GOT3 (cell line): ENCODE measurements at places on chromosomes 7 and 10.

GRCh38 chr7:55177068-55177530 lies 158.3 kb downstream of the EGFR start:
- DNase-seq: no peak

DNA sequence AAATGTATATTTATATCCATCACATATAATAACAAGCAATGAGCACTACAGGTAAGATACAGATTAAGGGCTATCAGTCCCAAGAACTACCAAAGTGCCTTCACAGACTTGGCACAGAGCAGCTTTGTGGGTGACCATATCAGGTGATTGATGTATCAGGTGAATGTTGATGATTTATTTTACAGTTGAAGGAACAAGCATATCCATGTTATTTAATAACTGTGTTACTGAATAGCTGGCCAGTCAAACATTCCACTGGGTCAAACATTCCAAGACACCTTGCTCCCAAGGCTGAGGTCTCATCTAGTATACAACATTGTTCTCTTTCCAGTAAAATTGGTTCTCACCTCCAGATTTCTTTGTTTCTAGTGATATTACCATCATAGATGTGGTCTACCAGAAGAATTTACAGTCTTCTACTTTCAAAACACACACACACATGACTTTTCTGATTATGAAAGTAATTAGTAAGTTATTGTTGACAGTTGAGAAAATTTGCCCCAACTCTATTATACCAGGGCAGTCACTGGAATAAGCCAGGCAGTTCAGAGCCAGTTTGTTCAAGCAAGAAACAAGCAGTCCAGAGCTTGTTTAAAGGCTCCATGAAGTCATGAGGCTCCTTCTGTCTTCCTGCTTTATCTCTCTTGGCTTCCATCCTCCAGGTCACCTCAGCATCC lies 68.2 kb downstream of the ELAPOR2 start:
- no peak for DNase-seq

- DNase-seq: no peak
These were observed 1.2 kb downstream of the DLG5 start for GRCh38 chr10:77925410-77925794.

- no peak for DNase-seq
These were observed 2.2 kb downstream of the MEOX2 start for GRCh38 chr7:15684111-15684800.

GRCh38 chr10:15504101-15504840 lies 133.2 kb upstream of the FAM171A1 start:
- no peak for DNase-seq

DNA sequence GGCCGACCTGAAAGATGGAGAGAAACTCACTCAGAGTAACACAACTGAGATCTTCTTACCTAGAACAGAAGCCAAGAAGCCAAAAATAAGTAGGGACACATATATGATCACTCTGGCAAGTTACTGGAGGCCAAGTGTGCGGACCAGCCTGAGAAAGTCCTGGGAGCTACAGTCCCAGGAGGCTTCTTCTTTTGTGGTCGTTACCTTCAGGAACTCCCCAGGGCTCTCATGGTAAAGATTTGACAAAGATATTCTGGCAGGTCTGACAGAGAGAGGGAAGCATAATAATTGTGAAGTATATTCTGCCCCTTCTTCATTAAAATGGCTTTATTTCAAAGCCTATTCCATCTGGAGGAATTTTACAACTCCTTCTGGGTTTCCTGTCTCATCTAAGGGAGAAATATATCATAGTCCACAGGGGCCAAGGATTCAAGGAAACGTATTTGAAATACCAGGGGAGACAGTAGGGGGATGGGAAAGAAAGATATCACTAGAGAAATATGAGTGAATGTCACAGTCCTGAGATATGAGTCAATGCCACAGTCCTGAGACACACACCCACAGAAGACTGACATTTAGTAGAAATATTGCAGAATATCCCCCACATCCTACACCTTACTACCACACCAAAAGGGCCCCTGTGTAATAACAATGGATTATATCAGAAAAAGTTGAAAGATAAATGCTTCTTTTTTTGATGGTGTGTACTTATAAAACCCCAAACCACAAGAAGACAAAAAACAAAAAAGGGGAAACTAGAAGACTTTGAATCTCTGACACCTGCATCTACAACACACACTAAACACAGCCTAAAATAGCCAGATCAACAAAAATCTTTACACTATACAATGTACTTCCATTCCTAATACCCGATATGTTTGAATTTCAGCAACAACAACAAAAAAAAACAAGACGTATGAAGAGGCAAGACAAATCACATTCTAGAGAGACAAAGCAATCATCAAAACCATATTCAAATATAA lies 594.2 kb upstream of the NRG3 start:
- DNase-seq: no peak

DNA sequence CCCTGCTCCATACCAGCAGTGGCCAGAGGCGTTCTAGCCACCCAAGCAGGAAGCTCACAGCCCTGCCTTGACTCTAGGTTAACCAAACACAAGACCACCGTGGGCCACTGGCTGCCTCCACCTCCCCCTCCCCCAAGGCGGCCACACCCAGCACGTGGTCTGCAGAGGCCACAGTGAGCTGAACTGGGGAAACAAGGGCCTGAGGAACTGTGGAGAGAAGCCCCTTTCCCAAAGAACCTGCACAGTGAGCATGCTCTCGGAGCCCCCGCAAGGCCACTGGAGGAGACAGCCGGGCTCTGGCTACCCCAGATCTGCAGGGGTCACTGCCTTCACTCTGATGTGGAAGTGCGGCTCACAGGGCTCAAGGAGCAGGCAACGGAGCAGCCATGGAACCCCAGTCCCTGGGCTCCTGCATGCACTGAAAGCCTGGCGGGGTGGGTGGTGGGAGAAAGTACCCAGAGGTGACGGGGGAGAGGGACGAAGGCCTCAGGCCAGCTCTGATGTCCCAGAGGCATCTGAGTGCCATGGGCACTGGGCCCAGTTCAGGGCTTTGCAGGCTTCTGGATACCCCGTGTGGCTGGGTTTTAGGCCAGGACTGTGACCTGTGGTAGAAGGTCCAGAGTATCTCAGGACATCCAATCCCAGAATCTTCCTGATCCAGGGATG lies 189.2 kb downstream of the EBF3 start:
- DNase-seq: no peak
